Stimulated activated CD8-positive, alpha-beta memory T cell treated with anti-CD3 and anti-CD28 coated beads, Interleukin-15, amount 100 ng/mL, for 4 hours (primary cell): ENCODE measurements at places on chromosomes 7 and 10.

DNA sequence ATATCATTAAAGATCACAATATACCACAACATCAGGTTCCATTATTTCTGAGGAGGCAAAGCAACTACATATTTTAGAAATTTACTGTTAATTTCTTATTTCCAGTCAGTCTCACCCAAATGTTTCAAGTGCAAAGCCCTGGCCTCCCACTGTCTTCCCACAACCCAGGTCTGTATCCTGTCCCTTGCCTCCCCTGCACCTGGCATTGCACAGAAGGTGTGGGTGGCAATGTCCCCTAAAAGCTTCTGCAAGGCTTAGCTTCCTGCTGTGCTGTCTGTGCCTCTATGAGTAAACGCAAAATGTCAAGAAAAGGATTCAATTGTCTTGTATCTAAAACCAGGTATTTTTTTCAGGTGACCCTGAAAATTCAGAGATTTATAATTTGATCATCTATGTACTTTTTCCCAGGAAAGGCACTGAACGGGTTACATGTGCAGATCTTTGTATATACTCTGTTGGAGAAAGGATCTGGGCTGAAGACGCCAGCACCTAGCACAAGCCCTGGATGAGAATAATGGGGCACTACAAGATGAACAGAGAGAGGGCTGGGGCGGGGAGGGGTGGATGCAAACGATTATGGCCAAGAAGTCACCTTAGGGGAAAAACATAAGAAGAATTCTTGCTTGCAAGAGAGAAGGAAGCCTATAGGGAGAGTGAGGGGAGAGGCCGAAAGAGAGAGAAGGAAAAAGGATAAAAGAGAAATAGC, 3.1 kb upstream of the ANTXRL start:
- no peak for DNase-seq

GRCh38 chr10:117370205-117370604, 5.0 kb downstream of the PDZD8 start:
- no peak for DNase-seq

DNA sequence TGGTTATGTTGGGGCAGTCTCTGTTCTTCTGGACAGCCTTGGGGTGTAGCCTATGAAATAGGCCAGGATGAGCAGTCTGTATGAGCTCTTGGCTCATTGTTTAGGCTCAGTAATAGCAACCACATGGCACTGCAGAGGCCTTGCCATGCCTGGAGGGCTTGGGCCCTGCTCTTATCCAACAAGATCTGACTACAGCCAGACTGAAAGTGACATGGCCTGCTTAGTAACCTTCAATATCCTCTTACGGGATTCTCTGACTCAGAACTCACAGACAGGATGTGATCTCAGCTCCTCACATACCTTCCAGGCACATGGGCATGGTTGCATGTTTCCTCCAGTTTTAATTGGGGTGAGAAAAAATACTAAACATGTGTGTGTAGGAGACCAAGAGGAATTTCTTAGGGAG, 289.3 kb downstream of the PTEN start:
- DNase-seq, result no peak

GRCh38 chr10:100022403-100022802, 12.7 kb upstream of the DNMBP start:
- no peak for DNase-seq

DNA sequence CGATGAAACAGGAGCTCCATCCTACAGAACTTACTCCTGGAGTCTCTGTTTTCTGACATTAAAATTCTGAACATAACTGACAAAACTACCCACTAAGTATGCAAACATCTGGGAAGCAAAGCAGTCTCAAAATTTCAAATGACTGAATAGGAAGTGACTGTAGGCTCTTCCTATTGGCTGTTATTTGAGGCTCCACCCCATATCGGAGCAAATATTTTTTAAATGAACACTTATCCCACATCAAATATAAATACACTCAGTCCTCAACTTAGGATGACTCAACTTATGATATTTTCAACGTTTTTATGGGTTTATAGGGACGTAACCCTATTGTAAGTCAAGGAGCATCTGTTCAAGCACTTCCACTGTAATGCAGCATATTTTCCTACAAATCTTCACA, 8.8 kb downstream of the HSPA12A start:
- no peak for DNase-seq

GRCh38 chr10:84608126-84608525, 279.7 kb downstream of the CCSER2 start:
- DNase-seq, result no peak

DNA sequence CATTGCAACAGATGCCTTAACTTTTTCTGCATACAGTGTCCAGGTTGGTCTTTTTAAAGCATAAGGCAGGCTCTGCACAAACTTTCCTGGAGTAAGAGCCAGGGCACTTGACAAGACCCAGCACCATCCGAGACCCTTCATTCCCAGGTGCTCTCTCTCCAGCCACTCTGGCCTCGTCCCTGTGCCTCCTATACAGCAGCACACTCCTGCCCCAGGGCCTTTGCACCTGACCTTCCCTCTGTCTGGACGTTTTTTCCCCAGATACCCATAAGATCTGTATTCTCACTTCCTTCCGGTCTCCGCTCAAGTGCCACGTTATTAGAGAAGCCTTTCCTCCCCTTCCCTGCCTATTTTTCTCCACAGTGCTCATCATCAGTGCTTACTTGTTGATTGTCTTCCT, 25.6 kb downstream of the PYROXD2 start:
- no peak for DNase-seq
